ENCODE measurements at places on chromosomes 2 and 18.

DNA sequence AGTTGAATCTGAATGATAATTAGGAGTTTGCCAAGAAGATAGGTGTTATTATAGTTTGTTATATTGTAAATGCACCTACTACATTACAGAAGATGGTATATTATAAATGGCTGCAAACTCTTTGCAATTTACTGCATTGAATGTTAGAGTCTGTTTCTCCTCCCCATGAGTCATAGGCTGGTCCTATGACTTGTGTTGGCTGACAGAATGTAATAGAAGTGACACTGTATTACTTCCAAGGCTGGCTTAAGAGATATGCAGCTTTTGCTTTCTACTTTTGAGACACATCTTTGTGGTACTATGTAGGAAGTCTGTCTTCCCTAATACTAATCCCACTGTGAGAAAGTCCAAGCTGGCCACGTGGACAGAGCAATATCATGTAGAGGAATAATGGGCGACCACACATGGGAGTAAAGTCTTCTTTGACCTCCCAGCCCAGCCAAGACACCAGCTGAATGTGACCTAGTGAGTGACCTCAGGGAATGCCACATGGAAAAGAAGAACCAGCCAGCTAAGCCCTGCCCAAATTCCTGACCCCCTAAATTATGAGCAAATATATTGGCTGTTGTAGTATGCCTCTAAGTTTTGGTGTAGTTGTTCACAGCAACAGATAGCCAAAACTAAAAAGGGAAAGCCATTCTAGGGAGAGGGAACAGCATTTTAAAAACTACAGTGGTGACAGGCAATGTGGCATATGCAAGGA is 6.8 kb upstream of the DDX1 start:
- no peak for DNase-seq

- no peak for DNase-seq
Observed at GRCh38 chr2:81247648-81248047, 943.1 kb upstream of the LRRTM1 start.

DNA sequence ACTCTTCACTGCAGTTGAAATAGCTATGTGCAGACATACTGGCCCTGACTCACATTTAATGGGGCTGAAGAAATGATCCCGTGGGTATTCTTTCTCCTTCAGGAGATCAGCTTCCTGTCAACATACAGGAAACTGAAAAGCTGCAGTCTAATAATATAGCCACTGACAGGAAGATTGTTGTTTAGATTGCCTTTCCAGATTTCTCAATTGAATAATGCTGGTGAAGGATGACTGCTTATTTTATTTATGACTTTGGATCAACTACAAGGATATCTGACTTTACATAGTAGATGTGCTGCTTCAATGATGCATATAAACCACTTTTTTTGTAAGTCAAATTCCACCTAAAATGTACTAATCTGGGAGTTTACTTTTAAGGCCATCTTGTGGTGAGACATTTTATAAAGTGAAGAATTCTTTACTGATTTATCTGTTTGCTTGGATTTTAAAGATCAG is 93.4 kb upstream of the MAP4K3 start:
- no peak for DNase-seq

DNA sequence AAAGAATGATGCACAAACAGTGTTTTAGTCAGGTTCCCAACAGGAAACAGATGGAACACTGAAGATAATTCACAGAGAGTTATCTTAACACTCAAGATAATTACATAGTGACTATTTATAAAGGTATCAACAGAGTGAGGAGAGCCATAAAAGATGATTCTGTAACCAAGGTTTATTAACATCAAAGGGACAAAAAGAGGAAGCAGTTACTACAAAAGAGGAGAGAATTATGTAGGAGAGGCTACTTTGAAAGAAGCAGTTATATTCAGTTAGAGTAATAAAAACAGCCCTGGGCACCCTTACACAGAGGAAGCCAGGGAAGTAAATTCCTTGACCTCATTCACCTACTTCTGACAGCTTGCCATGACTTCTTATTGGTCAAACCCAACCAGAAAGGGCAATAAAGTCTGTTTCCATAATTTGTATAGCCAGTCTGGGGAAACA is 326.5 kb upstream of the SLC39A10 start:
- no peak for DNase-seq

DNA sequence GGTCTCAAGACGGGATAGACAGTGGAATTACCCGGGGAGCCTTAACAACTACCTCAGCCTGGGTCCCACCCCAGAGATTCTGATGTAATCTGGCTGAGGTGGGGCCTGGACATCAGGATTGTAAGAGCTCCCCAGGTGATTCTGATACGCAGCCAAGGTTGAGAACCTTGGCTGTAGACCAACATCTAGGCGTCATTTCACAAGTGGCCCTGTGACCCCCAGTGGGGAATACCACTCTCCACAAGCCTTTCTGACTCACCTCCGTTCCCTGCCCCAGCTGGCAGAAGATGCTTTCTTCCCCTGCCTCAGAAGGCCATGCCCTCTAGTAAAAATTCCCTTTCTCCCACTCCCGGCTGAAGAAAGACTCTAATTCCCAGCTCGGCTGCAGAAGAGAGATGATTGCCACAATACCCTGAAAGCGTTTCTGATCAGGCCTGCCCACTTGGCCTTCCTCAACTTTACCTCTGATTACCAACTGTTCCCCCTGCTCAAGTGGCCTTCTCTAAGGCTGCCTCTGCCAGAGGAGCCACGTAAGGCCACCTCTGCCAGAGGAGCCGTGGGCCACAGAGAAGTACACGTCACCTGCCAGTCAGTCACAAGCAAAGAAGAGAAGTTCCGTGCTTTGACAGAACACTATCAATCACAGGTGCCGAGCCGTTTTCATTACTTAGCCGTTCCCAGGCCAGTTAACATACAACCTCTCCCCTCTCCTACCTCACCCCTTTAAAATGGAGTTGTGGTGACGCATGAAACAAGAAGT is 116.8 kb upstream of the PKDCC start:
- DNase-seq: no peak

- no peak for DNase-seq
Observed at GRCh38 chr2:154696369-154696768, 2.1 kb upstream of the KCNJ3 start.

GRCh38 chr18:23391156-23391555 is 61.9 kb upstream of the RIOK3 start:
- DNase-seq: no peak

- no peak for DNase-seq
Observed at GRCh38 chr18:23878336-23878900, 136.1 kb upstream of the TTC39C start.

- DNase-seq: no peak
Observed at GRCh38 chr2:66431846-66432587, 2.9 kb upstream of the MEIS1 start.

GRCh38 chr18:76385681-76385975 is 109.4 kb downstream of the ZNF516 start:
- DNase-seq: no peak

DNA sequence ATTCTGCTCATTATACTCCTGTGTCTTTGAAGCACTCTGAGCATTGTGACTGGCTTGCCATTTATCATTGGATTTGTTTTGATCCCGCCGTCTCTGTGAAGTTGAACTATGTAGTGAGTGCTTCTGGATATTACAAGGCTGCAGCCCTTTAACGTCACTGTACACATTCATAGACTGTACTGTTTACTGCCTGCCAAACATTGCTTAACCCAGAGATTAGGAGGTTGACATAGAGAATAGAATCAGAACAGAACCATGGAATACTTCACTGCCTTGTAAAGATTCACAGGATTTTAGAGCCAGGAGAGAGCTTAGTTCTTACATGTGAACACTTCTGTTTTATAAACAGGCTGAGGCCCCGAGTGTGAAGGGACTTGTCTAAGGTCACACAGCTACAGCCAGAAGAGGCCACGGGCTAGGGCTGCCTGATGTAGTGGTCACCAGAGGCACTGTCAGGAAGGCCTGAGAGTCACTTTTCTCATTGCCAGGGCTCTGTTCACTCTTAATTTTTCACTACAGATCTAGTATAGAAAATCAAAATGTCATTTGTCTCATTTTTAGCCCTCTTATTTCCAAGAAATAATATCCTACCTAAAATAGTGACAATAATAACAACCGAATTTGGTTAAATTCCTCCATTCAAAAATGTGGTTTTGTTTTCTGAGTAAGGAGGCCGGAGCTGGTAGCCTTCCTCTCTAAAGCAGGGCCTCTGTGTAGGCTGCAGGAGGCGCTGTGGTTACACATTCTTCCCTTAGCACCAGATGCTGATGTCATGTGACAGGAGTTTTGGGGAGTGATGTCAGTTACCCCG is 87.9 kb downstream of the UGGT1 start:
- DNase-seq: no peak
